Activated T-helper 1 cell treated with Interleukin-2 at 50 U/mL for 16 hours (primary cell): ENCODE measurements at places on chromosomes 5 and 9.

DNA sequence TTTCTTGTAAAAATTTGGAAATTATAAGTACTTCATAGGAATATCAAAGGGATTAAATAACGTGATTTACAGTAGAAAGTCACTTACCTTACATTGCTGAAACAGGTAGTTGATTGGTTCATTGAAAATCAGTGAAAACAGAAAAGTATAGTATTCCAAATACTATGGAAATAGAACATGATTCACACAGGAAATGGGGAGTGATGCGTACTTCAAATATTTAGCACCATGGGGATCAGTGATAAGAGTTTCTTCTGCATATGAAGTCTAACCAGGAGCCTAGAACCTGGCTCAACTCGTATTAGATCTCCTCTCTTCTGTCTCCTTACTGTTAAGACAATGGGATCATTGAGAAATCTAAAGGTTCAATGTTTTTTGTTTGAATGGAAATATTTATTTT is 133.3 kb downstream of the FAM174A start:
- DNase-seq = no peak

DNA sequence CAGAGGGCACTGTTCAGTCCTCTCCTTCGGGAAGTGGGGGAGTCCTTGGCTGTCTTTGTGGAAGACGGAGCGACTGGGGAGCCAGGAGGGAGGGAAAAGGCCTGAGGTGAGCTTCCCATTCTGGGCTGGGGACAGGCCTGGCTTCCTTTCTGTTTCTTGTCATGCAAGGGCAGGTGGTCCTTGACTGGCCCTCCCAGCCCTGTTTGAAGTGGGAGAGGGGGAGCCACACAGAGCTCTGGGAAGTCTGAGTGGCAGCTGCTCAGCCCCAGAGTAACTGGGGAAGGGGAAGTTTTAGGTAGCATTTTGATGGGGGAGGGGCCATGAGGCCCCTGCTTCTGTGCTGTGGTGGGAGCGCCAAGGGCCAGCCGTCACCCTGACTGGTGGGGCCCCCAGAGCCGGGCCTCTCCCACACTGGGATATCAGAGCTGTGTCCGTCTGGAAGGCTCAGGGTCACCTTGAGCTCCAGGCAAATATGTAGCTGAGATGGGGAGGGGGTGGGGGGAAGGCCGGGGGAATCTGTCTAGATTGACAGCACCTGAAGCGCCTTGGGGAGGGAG is 6.5 kb downstream of the UNC5A start:
- DNase-seq = no peak

- DNase-seq = no peak
Observed at GRCh38 chr5:102815084-102815483, 60.0 kb downstream of the PAM start.

DNA sequence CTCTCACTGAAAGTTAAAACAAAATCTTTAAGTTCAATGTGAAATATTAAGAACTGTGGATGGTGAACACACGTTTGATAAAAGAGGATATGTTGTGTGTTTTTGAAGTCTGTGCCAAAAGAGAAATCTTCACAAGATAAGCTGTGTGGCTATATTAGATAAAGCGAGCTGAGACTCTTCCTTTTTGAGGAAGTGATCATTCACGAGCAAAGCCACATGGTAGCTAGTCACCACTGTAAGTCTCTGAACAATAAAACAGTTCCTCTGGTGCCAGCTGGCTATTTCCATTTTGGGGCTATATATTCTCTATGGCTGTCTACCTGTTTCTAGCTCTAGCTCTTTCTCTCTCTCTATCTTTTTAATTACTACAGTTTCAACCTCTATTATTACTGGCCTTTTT is 1849.2 kb upstream of the C9orf72 start:
- no peak for DNase-seq

DNA sequence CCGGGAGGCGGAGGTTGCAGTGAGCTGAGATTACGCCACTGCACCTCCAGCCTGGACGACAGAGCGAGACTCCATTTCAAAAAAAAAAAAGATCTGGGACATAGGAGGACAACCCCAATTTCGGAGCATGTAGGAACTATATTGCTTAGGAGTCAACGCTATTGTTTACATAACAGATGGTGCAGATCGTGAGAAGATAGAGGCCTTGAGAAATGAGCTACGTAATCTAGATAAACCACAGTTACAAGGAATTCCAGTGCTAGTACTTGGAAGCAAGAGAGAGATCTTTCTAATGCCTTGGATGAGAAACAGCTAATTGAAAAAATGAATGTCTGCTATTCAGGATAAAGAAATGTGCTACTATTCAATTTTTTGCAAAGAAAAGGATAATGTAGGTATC is 20.3 kb downstream of the TBC1D2 start:
- no peak for DNase-seq

GRCh38 chr9:94065535-94065961 is 18.7 kb upstream of the PTPDC1 start:
- peak; percentile 42 for DNase-seq

- no peak for DNase-seq
Observed at GRCh38 chr5:40778133-40778532, 20.0 kb downstream of the PRKAA1 start.

GRCh38 chr5:39654715-39655114 is 229.9 kb upstream of the DAB2 start:
- DNase-seq = no peak

- DNase-seq = no peak
Observed at GRCh38 chr9:123422635-123423310, 66.8 kb downstream of the CRB2 start.

DNA sequence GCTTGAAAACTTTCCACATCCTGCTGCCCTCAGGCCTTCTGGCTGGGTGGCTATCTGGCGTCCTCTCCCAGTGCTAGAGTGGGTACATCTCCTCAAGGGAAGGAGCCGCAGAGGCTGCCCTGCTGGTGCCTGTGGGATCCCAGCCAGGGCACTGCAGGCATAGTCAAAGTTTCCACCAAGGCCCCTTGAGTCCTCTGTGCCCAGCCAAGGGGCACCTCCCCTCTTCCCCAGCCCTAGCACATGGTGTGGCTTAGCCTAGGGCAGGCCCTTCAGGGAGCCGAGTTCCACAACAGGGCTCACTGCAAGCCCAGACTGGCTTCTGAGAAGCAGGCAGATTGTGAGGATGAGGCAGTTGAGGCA is 103.2 kb downstream of the RGS3 start:
- DNase-seq = no peak

DNA sequence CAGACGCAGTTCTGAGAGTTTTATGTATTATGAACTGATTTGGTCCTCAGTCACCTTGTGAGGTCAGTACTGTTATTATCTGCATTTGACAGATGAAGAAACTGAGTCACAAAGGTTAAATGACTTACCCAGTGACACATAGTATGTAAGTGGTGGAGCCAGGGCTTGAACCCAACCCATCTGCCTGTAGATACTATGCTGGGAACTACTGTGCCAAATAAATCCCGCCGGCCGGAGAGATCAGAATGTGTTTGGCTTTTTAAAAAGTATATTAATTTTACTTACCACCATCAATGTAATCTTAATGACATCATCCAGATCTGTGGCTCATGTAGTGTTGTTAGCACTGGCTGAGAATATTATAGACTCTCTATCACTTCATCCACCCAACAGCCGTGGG is 80.8 kb downstream of the ZNF618 start:
- DNase-seq = no peak

DNA sequence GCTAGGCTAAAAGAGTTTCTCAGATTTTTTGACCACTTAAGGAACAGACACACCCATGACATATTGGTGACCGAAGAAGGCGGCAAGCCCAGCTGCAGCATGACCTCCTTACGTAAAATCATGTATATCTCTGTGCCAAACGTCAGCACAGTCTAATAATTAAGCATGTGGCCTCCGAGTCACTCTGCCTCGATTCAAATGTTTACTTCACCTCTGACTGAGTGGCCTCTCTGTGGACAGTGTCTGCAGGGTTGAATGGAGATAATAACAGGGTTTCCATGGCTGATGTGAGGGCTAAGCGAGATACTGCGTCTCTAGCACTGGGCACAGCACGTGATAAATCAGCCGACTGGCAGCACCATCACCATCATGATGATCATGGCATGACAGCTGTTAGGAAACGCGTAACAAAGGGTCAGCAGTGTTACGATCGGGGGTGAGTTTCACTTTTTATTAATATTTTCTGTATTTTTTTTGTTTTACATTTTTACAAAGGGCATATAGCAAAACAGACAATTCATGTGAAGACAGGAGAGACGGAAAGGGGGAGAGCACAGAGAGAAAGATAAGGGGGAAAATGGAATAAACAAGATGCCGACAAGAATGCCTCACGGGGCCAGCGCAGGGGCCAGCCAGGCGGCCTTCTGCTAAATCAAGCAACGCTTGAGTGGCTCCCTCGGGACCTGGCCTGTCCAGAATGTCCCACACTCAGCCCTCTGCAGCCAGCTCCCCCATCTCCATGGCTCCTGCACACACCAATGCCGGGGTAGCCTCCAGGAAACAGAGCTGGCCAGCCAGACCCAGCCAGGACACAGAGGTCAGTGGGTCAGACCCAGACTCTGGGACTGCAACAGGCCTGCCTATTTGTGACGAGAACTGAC is 60.3 kb downstream of the ADAMTS2 start:
- DNase-seq = no peak

DNA sequence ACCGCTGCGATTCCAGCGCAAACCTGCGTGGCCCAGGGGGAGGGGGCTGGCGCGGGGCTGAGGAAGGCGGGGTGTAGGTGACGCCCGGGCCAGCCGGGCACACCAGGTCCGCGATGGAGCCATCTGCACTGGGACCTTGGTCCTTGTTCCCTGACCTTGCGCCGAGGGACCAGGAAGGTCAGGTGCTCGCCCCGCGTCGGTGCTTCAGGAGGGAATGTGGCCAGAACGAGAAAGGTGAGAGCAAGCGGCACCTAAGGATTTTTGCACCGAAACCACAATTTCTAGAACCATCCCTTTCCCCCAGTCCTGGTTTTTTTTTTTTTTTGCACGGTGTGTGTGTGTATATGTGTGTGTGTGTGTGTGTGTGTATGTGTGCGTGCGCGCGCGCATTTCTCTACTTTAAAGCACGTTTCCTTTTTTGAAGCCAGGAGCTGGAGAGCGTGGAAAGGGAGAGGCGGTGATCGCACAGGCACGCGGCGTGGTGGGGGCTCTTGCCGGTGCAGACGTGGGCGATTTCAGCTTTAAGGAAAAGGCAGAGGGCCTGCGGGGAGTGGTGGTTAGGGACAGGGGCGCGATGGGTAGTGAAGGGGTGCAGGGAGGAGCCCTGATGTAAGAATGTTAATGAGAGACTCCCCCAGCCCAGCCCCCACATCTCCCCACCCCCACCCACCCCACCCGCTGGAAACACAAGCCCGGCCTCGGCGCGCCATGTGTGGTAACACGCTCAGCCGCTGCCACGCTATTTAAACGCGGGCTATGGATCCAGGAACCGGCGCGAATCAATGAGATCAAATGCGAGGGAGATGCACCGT is at the start of gene NPR3:
Gene NPR3, plus strand, starts transcription at position 772 of the 812 bp plus-strand sequence. CDS start 456 bp downstream, outside the sequence.
- DNase-seq = no peak

- DNase-seq = no peak
Observed at GRCh38 chr5:109929911-109930310, 240.2 kb downstream of the MAN2A1 start.
